Smooth muscle cell of trachea (primary cell): ENCODE measurements at places on chromosomes 11 and 22. TPM values are rescaled to one million over a fixed set of nuclear protein-coding genes. Genes with fewer than 3 reads are reported as not detected.

BTG4 gene
- not detected in 2 replicates for total RNA-seq

TUB gene
- total RNA-seq = 4.5 and 22.2 TPM in 2 replicates

MS4A2 gene
- not detected in 2 replicates for total RNA-seq

OR52H1 gene
- 0.17 and 0.73 TPM in 2 replicates for total RNA-seq

TSPAN32 gene
- total RNA-seq = under 0.01 and 0.17 TPM in 2 replicates

SMTNL1 gene
- not detected in 2 replicates for total RNA-seq

OR51B5 gene
- total RNA-seq = 0.29 TPM in 1 of 2 replicates, not detected in the other

DBX1 gene
- not detected in 2 replicates for total RNA-seq

ZNF280B gene
- 0.15 and 0.17 TPM in 2 replicates for total RNA-seq

GPR83 gene
- under 0.01 TPM in 1 of 2 replicates, not detected in the other for total RNA-seq

EFCAB6 gene
- total RNA-seq = 3.0 and 4.2 TPM in 2 replicates

LARGE2 gene
- total RNA-seq = under 0.01 TPM in 1 of 2 replicates, not detected in the other

MN1 gene
- total RNA-seq = 15.7 and 16.0 TPM in 2 replicates

LRP4 gene
- total RNA-seq = 0.99 and 1.0 TPM in 2 replicates

KCNQ1 gene
- total RNA-seq = under 0.01 and 0.66 TPM in 2 replicates

TMEM151A gene
- total RNA-seq = 0.66 TPM in 1 of 2 replicates, not detected in the other

APOBEC3H gene
- total RNA-seq = 0.50 TPM in 1 of 2 replicates, not detected in the other

LMO1 gene
- total RNA-seq = not detected in 2 replicates

TAF1D gene
- 88.2 and 130 TPM in 2 replicates for total RNA-seq

OR2AG1 gene
- not detected in 2 replicates for total RNA-seq

FGF4 gene
- total RNA-seq = not detected in 2 replicates

TRIM29 gene
- 0.17 TPM in 1 of 2 replicates, not detected in the other for total RNA-seq

LRRC55 gene
- not detected in 2 replicates for total RNA-seq

HDHD5 gene
- total RNA-seq = 23.0 and 31.4 TPM in 2 replicates

ATXN10 gene
- total RNA-seq = 175 and 241 TPM in 2 replicates

CEP57 gene
- 52.9 and 86.7 TPM in 2 replicates for total RNA-seq

DGAT2 gene
- total RNA-seq = 6.4 and 15.7 TPM in 2 replicates

ESAM gene
- 0.44 TPM in 1 of 2 replicates, not detected in the other for total RNA-seq

SLC37A2 gene
- 1.5 and 2.0 TPM in 2 replicates for total RNA-seq

EP300 gene
- total RNA-seq = 33.1 and 59.1 TPM in 2 replicates

LSP1 gene
- 3.2 and 19.0 TPM in 2 replicates for total RNA-seq

C11orf42 gene
- total RNA-seq = not detected in 2 replicates

APOA4 gene
- not detected in 2 replicates for total RNA-seq

DDT gene
- total RNA-seq = 120 and 140 TPM in 2 replicates

MRGPRX4 gene
- total RNA-seq = not detected in 2 replicates

NPTXR gene
- total RNA-seq = 0.29 and 2.8 TPM in 2 replicates

CASP12 gene
- total RNA-seq = 0.15 TPM in 1 of 2 replicates, not detected in the other

HOATZ gene
- not detected in 2 replicates for total RNA-seq

UPK2 gene
- not detected in 2 replicates for total RNA-seq

DTX4 gene
- total RNA-seq = 4.4 and 9.3 TPM in 2 replicates

CHADL gene
- 0.73 and 5.0 TPM in 2 replicates for total RNA-seq

EWSR1 gene
- 179 and 197 TPM in 2 replicates for total RNA-seq

ELFN2 gene
- under 0.01 TPM in 1 of 2 replicates, not detected in the other for total RNA-seq

EXPH5 gene
- 2.3 and 4.7 TPM in 2 replicates for total RNA-seq

IGSF22 gene
- total RNA-seq = not detected in 2 replicates

WBP2NL gene
- total RNA-seq = 0.73 and 1.7 TPM in 2 replicates

TOLLIP gene
- 35.6 and 46.0 TPM in 2 replicates for total RNA-seq

DRD4 gene
- not detected in 2 replicates for total RNA-seq

MMP11 gene
- total RNA-seq = 3.1 and 15.2 TPM in 2 replicates

SHANK3 gene
- 0.29 and 1.5 TPM in 2 replicates for total RNA-seq

INS gene
- total RNA-seq = not detected in 2 replicates

RAPSN gene
- total RNA-seq = 0.17 TPM in 1 of 2 replicates, not detected in the other

TH gene
- under 0.01 TPM in 1 of 2 replicates, not detected in the other for total RNA-seq
